ENCODE measurements at places on chromosomes 7 and 10.
A peak's percentile ranks its signal among the peaks of the same experiment; 100 is the strongest.

- DNase-seq: no peak
Measured at GRCh38 chr10:73827346-73828089, 16.1 kb upstream of the NDST2 start.

- DNase-seq: no peak
Measured at GRCh38 chr7:105298439-105298894, 90.3 kb downstream of the SRPK2 start.

DNA sequence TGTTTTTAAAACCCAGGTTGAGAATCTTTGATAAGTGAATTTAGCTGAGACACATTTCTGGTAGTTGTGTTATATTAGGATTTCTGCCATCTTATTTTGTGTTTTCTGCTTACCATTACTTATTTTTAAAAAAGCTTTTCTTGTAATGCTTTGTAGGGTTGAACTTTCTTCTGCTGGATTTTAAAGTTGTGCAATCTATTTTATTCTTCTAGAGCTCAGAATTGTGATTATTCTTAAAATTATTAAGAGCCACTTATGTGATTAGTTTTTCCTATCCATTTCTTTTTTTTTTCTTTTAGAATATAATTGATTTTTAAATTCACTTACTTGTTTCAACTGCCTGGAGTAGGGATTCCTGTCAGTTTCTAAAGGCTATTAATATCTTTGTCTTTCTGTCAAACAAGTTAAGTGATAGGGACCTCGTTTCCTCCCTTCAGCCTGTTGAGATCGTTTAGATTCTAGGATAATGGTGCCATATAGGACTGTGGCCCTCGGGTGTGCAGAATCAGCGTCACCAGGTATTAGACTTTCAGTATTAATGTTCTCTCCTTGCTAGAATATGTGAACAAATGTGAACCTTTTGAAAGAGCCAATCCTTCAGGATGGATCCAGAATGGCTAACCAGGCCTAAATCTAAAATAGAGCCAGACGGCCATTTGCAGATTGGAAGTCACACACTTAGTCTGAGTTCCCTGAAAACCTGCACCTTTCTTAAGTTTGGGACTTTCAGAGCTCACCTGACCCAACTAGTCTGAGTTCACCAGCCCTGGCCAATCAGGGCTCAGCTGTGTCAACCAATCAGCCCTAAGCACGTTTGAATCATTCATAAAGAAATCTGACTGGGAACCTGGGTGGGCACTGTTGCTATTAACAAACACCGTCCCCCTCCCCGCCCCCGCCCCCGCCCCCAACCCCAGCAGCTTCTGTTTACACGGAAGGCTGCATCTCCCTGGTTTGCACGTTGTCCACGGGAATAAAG, 26.2 kb downstream of the CUX1 start:
- no peak for DNase-seq

DNA sequence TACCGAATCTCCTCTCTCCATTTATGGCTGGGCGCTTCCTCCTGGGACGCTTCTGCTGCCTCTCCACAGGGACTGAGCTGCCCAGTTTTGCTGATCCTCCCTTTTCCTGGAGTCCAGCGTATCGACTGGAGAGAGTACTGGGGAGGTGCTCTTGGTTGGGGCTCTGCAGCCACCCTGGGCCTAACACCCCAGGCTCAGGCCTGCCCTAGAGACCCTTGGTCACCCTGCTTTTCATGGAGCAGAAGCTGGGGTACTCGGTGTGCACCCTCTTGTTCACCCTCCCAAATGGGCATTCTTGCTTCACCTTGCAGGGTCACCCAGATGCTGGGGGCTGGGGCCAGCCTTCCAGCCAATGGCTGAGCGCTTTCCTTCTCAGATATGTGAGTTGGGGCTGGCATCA, 88.8 kb upstream of the RET start:
- DNase-seq: no peak

DNA sequence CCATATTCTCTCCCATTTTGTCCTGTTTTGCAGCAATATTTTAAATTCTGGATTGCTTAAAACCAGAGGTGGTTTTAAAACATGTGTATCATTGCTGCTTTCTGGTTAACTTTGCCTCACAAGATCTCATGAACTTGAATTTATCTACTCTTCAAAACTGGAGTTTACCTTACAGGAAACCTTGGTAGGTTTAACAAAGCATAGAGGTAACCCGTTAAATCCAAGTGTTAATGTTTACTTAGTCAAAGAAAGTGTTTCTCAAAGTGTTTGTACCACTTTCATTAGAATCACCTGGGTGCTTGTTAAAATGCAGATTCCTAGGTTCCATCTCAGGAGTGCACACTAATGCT, 44.0 kb upstream of the VDAC2 start:
- DNase-seq: no peak

GRCh38 chr10:122468926-122469781, 7.8 kb downstream of the HTRA1 start:
- DNase-seq: no peak

GRCh38 chr7:157318015-157318706, 18.6 kb upstream of the DNAJB6 start:
- no peak for DNase-seq

DNA sequence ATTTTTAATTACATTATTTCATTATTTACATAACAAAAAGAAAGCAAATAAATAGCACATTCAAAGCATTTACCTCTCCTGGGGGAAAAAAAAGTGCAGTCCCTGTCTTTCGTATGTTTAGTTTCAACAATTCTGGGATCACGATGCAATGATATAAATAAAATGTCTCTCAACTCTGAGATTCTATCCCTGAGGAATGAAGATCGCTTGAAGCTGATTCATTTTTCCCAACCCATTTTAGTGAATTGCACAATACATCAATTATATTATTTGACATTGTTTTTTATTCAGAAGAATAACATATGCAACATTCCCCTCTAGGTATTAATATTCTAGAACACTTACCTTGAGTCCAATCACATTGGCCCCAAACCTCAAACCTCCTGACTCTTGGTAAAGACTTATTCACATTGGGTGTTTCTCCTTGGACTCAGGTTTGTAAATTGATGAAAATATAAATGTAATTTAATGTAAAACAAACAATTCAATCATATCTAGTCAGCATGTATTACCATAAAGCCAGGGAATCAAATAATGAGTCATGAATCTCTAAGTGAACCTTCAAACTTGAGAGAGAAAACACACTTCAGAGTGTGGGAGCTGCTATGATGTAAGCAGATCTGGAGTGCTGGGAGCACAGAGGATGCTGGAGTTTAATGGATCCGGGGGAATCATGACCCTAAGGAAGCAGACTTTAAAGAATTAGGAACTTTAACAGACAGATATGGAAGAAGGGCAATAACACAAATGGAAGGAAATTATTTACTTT, 5.3 kb upstream of the SCIN start:
- DNase-seq: no peak

GRCh38 chr10:85784792-85785191, 581.8 kb downstream of the GRID1 start:
- DNase-seq: no peak

DNA sequence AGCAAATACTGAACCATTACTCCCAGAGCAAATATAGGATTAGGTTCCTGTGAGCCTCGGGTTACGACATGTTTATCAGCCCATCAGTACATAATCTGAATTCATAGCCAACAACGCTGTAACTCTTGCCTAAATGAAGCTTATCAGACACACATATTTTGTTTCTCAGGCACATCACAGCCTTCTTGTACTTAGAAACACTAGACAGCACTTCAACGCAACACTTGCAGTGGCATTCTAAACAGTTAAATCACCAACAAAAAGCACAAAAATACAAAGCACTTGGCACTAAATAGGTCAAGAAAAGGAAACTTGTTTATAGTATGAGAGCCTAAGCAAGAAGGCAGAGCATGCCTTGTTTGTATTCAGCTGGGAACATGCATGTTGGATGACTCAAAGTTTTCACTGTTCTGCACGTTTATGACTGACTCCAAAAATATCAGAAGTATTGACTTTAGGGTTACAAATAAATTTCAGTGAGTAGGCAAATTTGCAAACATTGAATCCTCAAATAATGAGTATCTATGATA, 75.0 kb downstream of the VPS50 start:
- DNase-seq: no peak

DNA sequence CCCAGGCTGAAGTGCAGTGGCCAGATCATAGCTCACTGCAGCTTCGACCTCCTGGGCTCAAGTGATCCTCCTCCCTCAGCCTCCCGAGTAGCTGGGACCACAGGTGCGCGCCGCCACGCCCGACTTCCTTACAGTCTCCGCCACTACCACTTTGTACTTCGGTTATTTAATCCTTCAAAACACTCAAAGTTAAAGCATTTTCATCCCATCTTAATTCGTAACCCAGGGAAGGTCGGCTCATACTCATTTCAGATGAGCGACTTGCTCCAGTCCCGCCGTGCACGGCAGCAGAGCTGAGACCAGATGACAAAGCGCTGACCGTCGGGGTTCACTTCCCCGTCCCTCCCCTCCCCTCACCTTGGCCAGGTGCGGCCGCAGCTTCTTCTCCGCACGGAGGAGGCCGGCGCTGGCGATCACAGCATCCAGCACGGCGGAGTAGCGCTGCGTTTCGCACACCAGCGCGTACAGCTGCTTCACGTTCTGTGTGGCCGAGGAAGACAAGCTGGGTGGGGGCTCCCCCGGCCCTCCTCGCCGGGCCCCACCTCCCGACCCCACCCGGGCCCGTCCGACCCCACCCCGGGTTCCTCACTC, 457 bp downstream of the NSUN5 start:
- peak; percentile 49 for DNase-seq

DNA sequence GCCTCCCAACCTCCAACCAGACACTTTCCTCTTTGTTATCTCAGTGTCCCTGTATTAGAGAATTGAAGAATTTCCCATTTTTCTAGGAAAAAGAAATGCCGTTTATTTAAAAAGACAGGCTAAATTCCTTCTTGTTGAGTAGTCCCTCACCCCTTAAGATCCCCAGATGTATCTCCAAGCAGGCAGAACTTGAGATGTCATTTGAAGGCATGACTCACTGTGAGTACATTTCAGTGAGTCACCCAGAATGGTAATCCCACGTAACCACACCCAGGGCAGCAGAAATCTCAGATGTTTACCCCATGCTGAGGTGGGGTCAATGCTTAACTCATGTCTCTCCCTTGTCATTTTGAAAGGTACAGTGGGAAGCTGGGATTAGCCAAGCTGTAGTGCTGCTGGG, 4.4 kb downstream of the ZNF655 start:
- peak; percentile 7 for DNase-seq

DNA sequence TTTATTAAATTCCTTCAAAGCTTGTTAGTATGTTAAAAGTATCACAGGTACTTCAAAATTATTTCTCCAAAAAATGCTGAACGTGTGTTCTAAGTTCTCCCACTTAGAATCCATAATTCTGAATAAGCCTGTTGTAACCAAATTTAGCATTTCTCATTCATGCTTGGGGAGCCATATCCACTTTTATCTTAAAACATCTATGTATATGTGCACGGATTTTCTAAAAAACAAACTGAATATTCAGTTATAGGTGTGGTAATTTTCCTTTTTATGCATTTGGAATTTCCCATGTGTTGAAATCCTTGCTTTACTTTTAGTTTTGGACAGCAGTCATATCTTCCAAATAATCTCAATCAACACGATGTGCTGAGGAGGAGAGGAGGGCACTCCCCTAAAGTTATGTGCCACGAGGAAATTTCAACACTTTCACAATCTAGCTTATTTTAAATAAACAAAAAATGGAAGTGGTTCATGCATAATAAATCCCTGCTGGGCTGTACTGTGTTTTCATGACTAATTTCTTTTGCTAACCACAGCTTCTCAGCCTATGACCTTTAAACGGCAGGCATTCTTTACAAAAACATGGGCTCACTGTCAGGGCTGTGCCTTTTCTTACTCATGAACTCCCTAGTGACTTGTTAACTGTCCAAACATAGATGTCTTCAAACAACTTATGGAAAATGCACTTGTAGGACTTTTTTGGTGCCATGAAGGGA, 380.3 kb upstream of the SEMA3C start:
- peak; percentile 28 for DNase-seq
